LHCN-M2 (cell line): ENCODE measurements at places on chromosomes 12 and 14. TPM values are rescaled to one million over a fixed set of nuclear protein-coding genes. Genes with fewer than 3 reads are reported as not detected.

GRCh38 chr12:4471256-4471655, 25.6 kb upstream of the FGF6 start:
- no peak for DNase-seq

DNA sequence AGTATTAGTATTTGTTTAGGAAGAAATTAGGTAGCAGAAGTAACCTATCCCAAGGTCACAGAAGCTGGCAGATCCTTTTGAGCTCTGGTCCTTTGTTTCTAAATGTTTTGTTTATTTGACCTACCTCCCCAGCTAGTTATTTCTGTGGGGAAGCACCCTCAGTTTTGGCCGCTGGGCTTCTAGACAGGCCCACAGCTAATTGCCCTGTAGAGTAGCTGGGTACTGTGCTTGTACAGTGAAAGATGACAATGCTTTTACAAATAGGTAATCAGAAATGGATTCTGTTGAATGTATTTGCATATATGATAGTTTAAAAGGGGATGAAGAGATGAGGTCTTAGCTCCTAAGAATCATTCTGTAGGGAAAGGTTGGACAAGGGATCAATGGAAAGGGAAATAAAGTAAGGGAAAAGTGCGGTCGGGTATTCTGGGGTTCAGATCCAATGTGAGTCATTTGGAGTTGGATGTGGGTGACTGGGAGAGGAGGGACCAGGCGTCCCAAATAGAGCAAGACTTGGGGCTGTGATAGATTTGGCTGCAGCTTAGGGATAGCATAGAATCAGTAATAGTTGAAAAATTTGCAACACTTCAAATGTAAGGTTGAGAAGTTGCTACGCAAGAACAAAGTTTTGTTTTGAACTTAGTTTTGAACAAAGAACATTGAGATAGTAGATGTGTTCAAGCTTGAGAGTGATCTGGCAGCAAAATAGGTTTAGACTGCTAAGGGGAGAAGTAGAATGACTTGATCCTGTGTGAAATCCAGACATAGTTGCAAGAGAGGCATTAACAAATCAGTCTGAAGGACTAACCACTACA, 3.6 kb downstream of the NUDT4 start:
- no peak for DNase-seq

GRCh38 chr14:89406361-89406760, 10.7 kb downstream of the FOXN3 start:
- no peak for DNase-seq

DNA sequence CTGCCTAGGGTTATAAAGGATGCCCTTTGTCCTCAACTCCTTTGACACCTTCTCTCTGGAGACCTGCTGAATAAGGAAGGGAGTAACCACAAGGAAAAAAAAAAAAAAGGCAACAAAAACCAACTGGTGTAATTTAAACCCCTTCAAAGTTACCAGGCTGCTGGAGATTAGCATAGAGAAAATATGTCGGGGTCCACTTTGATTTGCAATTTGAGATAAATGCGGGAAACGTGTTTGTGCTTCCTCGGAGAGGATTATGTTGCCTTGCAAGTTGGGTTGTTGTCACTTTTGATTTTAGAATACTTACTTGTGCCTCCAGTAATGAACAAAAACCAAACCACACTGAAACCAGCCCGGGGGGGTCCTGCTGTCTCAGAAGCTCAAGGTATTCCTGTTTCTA, 200.2 kb upstream of the MYL2 start:
- no peak for DNase-seq

GRCh38 chr12:132485619-132486018, 4.3 kb upstream of the FBRSL1 start:
- no peak for DNase-seq

DNA sequence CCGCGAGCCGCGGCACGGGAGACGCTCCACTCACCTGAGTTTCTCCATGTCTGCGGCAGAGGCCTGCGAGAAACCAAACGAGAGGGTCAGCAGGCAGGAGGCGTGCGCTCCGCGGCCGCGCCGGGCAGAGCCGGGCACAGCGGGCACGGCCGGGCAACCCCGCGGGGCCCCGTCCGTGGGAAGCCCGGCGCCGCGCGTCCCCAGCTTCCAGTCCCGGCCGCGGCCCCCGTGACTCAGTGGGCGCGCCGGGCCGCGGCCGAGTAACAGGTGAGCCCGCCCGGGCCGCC, 19.4 kb downstream of the BEGAIN start:
- no peak for DNase-seq

DNA sequence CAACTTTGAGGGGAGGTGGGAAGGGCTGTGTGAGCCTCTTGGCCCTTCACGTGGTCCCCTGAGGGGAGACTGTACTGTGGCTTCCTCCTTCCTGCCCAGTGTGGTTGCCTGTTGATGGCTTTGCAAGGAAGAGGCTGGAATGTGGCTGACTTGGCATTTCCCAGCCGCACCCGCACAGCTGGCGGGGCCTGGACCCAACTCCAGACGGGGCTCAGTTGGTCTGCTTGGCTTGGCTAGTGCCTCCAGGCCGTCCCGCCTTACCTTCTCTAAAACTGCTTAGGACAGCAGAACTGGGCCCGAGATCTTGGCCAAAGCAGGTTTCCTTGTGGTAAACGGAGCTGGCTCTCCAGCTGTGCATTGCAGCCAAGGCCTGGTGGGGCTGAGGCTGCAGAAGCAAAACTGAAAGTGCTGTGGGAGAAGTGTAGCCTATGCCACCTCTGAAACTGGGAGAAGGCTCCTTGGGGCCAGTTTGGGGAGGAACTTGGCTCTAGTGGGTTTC, 139.5 kb downstream of the SMOC1 start:
- no peak for DNase-seq

DNA sequence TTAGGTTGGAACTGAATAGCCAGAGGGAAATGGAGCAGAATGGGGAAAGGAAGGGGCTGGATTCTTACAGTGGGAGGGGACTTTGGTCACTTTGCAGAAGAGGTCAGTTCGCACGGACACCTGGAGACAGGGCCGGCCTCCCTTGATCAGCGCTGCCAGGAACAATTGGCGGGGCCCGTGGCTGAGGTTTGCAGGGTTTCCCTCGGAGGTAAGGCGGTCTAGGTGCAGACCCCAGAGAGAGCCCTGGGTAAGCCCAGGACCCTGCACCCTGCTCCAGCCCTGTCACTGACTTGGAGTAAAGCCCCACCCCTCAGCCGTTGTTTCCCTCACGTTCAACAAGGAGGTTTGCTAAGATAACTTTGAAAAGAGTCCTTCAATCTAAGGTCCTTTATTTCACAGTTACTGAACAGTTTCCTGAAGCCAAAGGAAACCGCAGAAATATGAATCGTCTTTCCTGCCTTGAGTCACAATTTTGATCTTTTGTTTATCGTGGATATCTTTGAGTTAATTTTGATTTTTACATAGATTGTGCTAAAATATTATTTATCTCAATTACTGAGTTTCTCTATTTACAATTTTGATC, 231.4 kb upstream of the RTL1 start:
- no peak for DNase-seq

GRCh38 chr12:11749943-11750690, 100.6 kb downstream of the ETV6 start:
- no peak for DNase-seq

DNA sequence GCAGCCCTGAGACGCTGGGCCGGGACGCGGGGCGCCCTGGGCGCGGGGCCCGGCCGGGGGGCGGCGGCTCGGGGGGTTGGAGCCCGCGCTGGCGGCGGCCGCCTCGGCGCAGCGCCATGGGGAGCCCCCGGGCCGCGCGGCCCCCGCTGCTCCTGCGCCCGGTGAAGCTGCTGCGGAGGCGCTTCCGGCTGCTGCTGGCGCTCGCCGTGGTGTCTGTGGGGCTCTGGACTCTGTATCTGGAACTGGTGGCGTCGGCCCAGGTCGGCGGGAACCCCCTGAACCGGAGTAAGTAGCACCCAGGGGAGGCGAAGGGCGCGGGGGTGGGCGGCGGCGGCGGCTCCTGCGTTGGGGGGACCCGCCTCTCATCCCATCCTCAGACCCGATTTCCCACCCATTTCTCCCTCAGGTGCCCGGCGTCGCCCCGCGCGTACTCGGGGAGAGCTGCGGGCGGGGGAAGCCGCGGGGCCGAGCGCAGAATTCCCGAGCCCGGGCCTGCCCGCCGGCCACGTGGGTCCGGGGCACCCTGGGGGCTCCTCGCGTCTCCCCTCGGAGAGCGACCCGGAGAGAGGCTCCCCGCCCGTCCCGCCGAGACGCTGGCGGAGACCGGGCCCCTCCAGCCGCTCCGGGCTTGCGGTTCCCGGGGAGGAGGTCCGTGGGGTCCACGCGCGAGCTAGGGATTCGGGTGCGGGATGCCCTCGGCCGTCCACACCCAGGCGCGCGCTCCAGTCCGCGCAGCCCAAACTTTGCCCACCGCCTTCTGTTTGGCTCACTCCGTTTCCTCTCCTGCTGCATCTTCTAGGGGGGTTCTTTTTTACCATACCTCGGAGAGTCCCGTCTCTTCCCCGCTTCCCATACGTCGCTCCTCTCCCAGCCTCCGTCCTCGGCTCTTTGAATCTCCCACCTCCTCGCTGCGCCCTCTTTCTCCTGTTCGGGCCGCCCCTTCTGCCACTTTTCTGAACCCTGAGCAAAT, 807 bp downstream of the B4GALNT3 start:
- DNase-seq: no peak

DNA sequence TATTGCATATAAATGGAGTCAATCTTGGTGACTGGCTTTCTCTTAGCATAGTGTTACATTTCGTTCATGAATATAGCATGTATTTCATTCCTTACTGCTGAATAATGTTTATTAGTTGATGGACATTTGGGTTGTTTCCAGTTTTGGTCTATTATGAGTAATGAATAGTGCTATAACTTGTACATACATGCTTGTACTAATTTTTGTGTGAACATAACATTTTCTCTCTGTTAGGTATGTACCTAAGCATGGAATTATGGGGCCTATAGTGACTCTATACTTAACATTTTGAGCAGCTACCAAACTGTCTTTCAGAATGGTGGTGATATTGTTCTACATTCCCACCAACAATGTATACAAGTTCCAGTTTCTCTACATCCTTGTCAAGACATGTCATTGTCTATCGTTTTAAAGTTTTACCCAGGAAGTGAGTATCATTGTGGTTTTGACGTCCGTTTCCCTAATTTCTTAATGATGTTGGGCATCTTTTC, 23.1 kb downstream of the ATP2A2 start:
- DNase-seq: peak; percentile 46

GRCh38 chr12:5809586-5809985, 135.5 kb downstream of the ANO2 start:
- no peak for DNase-seq

DNA sequence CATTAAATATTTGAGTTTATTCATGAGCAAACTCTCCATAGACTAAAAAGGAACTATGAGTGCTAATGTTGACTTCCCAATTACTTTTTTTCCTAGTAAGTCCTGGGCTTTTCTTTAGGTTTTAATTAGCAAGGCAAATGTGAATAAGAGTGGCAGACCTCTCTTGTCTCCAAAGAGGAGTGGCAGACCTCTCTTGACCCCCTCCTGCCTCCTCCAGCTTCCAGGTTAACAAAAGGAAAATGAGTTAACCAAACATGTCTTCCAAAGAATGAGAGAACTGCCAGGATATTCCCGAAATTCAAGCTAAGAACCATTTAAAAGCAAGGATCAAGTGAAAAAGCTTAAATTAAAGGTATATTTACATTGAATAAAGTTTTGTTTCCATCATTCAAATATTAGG, 253.2 kb downstream of the MDGA2 start:
- no peak for DNase-seq

DNA sequence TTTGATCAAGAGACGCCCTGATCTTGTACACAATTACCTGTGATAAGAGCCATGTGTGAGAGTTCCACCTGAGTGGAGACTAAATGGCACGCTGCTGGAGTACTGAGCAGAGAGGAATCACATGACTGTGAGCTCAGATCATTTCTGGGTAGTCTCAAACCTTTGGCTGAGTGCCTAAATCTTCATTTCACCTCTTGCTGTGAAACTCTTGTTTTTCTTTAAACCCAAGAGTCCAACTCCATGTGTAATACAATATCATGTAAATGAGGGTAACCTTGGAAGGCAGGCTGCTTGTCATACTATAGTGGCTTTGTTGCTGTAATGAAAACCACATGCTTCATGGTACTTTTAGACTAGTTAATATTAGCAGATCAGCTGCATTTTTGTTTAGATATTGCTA, 156.9 kb downstream of the CAND1 start:
- peak; percentile 59 for DNase-seq

DNA sequence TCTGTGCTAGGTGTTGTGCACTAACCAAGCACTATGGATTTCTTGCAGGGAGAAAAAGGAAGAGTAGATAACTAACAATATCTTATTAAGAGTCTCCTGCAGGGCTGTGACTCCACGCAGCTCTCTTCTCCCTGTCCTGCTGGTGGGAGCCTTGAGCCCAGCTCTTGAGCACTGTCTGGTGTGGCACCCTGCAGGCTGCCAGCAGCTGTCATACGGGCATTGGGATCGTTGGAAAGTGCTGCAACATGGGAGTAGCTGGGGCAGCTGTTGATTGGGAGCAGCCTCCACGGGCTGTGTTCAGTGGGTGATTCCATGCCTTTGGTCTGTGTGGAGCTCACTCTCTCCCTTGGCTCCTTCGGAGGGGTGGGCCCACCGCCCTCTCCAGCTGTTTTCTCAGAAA, 125.3 kb downstream of the FBXL14 start:
- peak; percentile 61 for DNase-seq

GRCh38 chr12:131332224-131332623, 378.5 kb downstream of the ADGRD1 start:
- DNase-seq: no peak

DNA sequence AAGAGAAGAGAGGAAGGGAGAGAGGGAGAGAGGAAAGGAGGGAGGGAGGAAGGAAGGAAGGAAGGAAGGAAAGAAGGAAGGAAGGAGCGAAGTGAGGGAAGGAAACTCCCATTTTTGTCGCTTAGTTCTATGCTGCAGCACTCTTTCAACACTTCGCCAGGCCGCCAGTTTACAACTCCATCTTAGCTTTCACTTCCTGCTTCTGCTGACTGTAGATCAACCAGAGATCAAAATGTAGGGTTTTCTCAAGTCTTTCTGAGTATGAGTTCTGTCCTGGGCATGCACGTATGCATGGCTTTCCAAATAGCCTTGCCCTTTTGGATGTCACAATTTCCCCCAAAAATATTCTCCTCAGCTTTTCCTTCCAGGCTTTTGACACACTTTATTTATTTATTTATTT, 723.4 kb downstream of the TRHDE start:
- DNase-seq: no peak

The WDHD1 gene
- 25.5 and 26.4 TPM in 2 replicates for total RNA-seq

The SERPINA5 gene
- 0.06 and 0.13 TPM in 2 replicates for total RNA-seq

The TEAD4 gene
- total RNA-seq: 31.3 and 43.6 TPM in 2 replicates
